ENCODE measurements at places on chromosomes 6 and 20.

GRCh38 chr6:108665495-108666196, 104.9 kb downstream of the FOXO3 start:
- DNase-seq = no peak

DNA sequence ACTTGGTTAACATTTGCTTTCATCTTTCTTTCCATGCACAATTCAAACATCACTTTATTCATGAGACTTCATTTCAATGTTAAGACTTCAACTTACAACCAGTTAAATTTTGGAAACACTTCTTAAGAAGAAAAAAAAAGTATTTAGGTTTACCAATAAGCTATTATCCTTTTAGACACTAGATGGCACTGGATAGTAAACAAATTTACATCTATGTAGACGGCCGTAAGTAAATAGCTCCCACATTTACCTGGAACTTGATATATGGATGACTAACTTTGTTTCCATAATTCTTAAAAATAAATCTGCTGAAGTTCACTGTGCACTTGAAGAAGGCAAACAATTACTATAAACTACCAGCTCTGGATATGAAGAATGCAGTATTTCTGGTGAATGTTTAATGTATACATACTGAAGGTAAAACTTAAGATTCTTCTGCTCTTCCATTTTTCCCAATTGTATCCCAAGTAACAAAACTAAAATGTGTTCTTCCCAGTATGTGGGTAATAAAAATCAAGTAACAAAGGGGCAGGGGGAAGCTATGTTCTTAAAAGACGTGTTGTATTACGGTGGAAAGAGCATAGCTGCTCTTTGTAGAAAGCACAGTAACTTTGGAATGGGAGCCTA, 130.6 kb upstream of the C6orf118 start:
- DNase-seq = no peak

GRCh38 chr6:38567436-38567835, 72.3 kb downstream of the BTBD9 start:
- DNase-seq = no peak

- DNase-seq = no peak
These were observed 36.3 kb downstream of the SLC52A3 start for GRCh38 chr20:731891-732560.

DNA sequence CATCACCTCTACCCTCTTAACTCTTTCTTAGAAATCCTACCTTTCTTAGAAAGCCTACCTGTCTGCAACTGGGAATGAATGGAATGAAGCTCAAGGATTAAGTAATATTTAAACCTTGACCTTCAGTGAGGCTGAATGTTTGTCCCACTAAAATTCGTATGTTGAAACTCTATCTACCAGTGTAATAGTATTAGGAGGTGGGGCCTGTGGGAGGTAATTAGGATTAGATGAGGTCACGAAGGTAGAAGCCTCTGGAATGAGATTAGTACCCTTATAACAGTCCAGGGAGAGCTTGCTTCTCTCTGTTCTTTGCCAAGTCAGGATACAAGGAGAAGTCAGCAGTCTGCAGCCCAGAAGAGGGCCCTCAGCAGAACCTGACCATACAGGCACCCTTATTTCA, 158.0 kb downstream of the TENT5A start:
- DNase-seq = no peak

DNA sequence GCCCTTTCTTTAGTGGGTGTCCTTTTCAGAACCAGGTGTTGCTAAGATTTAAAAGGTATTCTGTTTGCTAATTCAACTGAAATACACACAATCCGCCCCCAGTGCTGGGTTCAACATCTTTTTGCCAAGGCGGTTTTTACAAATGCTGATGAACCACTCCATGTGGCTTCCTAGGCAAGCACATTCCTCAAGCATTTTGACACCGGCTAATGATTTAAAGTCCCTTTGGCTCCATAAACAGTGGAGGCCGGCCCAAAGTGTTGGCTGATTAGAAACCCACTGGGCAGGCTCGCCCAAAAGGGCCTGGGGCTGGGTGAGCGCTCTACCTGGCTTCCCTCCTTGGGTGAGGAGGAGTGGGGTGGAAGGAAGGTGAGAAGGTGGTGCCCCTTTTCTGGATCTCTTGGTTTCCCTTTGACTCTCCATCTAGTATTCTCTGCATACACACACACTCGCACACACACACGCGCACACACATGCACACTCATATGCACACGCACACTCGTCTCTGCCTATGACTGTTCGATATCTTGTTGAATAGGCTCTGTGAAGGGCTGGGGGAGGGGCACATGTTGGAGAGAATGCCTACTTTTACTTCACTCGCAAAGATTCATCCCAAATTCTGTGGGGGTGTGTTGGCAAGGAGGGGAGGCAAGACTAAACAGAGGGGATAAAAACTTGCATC, 66.7 kb upstream of the ARMC2 start:
- no peak for DNase-seq

DNA sequence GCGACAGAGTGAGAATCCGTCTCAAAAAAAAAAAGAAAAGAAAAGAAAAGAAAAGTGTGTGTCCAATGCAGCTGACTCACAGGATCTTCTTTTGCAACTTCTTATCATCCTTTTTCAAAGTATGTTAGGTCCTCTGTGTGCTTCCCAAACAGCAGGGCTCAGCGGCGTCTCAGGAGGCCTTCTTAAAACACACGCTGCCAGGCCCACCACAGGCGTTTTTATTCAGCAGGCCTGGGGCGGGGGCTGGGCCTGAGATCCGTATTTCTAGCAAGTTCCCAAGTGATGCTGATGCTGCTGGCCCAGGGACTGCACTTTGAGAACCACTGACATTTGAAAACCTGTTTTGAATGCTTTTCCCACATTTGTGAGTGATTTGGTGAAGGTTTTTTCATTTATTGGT, 57.1 kb downstream of the PSMG4 start:
- no peak for DNase-seq

- DNase-seq = no peak
These were observed 79.2 kb downstream of the CBFA2T2 start for GRCh38 chr20:33568868-33569801.

DNA sequence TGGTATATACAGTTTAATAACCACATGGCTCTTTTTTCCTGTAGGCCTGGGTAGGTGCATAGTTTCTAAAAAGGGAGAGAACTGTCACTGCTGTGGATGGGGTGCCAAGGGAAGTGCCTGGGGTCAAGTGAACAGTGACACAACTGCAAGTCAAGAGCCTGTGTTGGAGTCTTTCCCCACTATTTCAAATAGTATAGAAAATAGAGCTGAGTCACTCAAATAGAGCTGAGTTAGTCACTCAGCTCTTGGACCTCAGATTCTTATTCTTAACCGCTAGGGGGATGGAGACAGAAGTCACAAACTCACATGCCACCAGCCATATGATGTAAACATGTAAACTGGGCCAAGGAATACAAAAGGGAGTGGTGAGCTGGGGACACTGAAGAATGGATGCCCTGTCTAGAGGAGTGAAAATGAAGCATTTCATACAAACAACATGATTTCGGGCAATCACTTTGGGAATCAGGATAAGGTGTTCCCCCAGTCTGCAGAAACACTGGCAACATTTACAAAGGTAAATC, 2.1 kb downstream of the NQO2 start:
- DNase-seq = peak; percentile 49

GRCh38 chr6:23713211-23713610, 412.8 kb upstream of the NRSN1 start:
- DNase-seq = no peak

GRCh38 chr20:57908704-57909630, 199.2 kb upstream of the PMEPA1 start:
- DNase-seq = no peak

- DNase-seq = no peak
These were observed 7.4 kb upstream of the CD24 start for GRCh38 chr6:106981926-106982325.

DNA sequence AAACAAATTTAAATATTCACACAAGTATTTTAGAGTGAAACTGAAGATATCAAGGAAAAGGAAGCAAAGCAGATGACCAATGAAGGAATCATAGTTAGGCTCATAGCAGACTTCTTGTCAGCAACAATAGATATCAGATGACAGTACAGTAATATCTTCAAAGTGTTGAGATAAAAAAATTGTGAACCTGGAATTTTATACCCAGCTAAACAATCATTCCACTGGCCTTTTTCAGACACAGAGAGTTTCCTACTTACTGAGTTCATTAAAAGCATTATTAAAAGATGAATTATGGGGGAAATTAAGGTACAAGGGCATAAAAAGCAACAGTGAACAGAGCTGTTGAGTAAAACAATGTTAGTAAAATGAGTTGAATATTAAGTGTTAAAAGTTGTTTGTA, 254.6 kb downstream of the UST start:
- DNase-seq = no peak

DNA sequence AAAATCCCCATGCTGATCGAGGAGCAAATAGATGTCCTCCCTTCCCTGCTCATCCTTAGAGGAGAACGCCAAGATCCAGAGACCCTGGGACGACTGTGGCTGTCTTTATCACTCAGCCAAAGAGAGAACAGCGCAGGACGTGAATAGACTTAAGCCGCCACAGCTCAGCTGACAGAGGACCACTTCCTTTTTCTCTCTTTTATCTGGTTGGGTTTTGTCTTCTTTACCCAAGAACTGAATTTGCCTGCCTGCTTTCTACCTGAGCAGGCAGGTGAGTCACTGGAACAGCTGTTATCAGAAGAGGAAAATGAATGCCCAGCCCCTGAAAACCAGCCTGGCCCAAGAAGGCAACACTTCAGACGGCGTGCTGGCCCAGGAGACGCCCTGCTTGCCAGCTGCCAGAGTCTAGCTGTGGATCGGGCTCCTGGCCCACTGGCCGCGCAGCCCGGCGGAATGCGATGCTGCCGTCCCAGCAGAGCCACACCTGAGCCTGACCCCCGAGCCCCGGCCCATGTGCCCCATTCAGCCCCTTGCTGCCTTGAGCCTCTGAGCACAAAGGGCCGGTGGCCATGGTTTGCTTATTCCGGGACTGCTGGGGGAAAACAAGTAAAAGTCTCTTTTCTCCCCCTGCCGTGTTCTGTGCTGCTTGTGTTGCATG, 82.1 kb downstream of the TCP11 start:
- no peak for DNase-seq

GRCh38 chr6:30156262-30156599, 4.8 kb downstream of the TRIM10 start:
- DNase-seq = no peak

- no peak for DNase-seq
These were observed 38.4 kb downstream of the TMEM242 start for GRCh38 chr6:157284738-157285421.

DNA sequence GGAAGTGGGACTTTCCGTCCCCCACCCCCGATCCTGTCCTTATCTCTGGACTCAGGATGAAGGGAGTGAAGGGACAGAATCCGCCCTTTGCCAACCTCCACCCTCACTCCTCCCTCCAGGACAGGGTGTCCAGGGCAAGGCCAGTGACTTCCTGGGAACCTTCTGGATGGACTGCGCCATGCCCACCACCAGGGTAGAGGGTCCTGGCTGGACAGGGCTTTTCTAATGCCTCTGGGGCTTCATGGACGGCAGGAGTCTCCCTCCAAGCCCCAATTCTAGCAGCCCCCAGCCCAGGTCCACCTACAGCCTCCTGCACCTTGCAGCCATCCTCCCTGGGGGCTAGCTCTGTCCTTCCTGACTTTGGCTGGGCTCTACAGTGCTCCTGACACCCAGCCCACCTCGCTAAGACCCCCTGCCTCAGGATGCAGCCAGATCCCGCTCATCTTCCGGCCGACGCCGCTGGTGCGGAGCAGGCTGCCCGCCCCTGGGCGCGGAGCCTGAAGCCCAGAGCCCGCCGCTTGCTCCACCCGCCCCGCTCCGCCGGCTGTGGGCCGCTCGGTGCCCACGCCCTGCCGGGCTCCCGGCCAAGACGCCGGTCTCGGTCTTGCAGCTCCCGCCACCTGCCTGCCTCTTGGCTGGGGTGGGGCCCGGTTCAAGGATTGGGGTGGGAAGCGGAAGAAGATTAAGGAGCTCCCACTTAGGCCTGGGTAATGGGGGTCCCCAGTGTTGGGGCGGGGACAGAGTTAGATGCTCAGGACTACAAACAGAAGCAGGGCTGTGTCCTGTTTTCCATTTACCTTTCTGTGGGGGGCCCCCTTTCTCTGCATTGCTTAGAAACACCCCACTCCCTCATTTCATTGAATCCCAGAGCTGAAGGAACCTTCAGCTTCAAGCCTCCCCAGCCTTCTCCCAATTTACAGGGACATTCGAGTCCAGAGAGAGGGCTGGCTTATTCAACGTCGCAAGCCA, 72.8 kb downstream of the MDGA1 start:
- DNase-seq = no peak

- DNase-seq = no peak
These were observed 14.0 kb downstream of the SPATS1 start for GRCh38 chr6:44356487-44356886.

- no peak for DNase-seq
These were observed 11.9 kb downstream of the NQO2 start for GRCh38 chr6:3011592-3011991.

DNA sequence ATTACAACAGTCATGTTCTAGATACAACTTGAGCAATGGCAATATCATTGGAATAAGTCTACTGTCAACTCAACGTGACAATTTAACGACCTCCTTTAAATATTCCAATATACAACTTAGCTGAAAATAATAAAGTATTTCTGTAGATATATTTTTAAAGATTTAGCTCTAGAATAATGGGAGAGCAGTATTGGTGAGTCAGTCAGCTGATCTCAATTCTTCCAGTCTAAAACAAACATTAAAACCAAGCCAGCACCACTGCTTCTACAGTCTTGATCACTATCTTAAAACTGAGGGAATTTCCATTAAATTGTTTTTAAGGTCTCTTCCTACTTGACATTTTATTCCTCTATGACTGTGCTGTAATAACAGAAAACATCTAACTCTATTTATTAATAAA, 38.2 kb downstream of the NOL7 start:
- no peak for DNase-seq

DNA sequence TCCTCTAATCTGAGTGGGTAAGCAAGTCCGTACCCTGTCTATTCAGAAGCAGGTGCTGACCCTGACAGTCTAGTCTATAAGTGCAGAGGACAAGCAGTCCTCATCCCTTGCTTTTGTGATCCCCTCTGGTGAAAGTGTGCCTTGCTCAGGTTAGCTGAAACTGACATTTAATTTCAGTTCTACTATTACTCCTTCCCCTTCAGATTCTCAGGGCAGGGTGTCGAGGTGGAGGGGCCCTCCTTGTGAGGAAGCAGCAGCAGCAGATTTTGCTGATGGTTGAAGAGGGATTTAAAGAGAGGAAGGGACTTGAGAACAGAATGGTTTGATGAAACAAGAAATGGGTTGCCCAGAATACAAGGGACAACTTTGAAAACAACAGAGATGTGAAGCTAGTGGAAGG, 309.3 kb downstream of the CLIC5 start:
- DNase-seq = no peak

GRCh38 chr20:60974022-60974421, 278.0 kb upstream of the CDH4 start:
- no peak for DNase-seq

GRCh38 chr20:61734733-61735502, 330.8 kb downstream of the TAF4 start:
- DNase-seq = no peak

DNA sequence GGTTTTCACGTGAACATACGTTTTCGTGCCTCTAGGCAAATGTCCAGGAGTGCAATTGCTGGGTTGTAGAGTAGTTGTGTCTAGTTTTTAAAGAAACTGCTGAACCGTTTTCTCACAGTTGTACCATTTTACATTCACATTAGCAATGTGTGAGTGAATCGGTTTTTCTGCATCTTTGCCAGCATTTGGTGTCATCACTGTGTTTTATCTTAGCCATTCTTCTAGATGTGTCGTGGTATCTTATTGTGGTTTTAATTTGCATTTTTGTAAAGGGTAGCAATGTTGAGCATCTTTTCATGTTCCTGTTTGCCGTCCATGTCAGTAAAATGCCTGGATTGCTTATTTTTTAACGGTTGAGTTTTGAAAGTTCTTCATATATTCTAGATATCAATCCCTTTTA, 10.2 kb downstream of the DOK5 start:
- DNase-seq = no peak
